NCI-H187 (cell line): ENCODE measurements at places on chromosomes 16 and 17.

GRCh38 chr17:2862197-2862596, 66.0 kb downstream of the RAP1GAP2 start:
- DNase-seq, result no peak

- DNase-seq, result no peak
These were observed 6.2 kb downstream of the FSCN2 start for GRCh38 chr17:81534157-81535006.

DNA sequence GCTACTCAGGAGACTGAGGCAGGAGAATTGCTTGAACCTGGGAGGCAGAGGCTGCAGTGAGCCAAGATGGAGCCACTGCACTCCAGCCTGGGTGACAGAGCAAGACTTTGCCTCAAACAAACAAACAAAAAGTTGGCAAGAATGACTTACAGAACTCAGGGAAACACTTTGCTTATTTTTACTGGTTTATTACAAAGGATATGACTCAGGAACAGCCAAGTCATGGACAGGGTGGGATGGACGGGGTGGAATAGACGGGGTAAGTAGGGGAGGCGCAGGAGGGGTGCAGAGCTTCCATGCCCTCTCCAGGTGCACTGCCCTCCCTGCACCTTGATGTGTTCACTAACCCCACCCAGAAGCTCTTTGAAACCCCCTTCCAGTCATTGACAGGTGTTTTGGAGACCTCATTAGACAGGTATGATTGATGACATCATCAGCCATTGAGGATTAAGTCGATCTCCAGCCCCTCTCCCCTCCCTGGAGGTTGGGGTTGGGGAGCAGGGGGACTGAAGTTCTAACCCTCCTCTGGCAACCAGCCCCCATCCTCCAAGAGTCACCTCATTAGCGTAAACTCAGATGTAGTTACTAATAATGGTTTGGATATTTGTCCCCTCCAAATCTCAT, 41.3 kb upstream of the ZCCHC14 start:
- no peak for DNase-seq

DNA sequence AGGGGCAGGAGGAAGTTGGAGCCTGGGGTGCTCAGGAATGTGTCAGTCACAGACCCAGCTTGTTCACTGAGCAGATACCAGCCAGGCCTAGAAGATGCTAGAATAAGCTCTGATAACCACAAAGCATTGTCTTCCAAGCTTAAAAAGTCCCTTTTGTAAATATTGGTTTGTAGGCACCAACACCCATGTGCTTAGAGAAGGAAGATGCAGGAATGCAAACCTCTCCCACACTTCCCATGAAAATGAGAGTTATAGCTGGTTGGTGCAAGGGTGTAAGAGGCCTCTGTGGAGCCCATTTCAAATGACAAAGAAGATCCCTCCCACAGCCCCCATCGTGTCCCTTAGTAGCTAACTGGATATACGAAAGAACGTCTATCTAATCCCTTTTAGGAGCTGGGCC, 210.3 kb downstream of the C16orf78 start:
- no peak for DNase-seq

DNA sequence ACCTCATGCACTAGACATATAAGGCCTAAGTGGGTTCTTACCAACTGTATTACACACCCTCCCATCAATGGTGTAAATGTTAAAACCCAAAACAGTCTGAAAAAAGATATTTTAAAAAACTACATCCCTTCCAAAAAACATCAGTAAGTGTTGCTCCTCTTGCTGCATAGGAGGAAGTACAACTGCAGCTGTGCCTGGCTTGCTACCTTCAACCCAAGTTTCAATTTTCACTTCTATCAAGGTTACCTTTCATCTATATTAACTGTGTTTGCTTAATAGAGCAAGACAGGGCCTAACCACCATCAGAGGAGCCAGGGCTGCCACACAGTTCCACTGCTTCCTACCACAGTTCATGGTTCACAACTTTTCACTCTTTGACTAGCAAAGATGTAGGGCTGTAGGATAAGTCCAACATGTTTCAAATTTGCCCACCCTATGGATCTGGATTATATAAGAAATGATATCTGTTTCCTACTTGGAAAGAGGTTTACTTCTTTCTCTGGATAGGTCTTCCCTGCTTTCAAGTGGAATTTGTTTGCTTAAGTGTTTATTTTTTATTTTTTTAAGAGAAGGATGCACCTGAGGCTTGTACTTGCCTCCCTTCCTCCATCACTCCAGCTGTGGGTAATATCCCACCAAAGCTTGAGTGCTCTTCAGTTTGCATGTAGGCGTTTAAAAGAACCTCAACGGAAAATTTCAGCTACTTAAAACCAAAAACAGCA, 56.7 kb downstream of the GRB7 start:
- DNase-seq, result peak; percentile 81

DNA sequence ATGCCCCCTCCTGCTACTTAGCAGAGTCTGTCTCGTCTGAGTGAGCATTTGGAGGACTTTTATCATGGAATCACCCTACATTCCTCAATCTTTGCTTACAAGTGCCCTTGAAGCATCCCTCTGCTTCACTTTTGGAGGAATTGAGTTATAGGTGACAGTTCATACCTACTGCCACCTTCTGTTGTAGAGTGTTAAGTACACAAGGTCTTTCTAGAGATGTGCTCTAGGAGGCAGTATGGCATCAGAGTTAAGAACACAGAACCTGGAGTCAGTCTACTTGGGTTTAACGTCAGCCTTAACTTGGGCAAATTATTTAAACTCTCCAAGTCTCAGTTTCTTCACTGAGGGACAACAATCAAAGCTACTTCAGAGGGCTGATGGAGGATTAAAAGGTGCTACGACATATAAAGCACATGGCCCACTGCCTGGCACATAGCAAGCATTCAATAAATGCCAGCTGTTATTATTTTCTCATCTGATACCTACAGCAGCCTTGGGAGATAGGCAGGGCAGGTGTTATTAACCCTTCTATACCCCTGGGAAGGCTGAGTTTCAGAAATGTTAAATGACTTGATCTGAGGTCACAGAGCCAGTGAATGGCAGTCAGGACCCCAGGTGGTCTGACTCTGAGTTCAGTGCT, 62.2 kb downstream of the UTP18 start:
- DNase-seq, result no peak

DNA sequence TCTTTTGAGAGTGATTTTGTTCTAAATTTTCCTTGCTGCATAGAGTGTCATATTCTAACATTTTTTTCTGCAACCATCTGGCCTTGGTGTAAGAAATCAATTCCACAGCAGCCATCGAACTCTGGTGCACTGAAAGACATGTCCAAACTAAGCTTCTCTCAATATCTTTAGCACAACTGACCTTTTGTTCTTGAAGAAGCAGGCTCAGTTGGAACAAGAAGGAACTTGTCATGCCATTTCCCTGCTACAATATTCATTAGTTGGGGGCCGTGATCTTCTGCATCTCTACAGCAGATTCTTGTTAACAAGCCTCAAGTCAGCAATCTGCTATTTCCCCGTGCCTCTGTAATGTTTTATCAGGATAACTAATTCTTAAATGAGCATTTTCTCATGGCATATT, 1305.6 kb downstream of the CDH11 start:
- no peak for DNase-seq

DNA sequence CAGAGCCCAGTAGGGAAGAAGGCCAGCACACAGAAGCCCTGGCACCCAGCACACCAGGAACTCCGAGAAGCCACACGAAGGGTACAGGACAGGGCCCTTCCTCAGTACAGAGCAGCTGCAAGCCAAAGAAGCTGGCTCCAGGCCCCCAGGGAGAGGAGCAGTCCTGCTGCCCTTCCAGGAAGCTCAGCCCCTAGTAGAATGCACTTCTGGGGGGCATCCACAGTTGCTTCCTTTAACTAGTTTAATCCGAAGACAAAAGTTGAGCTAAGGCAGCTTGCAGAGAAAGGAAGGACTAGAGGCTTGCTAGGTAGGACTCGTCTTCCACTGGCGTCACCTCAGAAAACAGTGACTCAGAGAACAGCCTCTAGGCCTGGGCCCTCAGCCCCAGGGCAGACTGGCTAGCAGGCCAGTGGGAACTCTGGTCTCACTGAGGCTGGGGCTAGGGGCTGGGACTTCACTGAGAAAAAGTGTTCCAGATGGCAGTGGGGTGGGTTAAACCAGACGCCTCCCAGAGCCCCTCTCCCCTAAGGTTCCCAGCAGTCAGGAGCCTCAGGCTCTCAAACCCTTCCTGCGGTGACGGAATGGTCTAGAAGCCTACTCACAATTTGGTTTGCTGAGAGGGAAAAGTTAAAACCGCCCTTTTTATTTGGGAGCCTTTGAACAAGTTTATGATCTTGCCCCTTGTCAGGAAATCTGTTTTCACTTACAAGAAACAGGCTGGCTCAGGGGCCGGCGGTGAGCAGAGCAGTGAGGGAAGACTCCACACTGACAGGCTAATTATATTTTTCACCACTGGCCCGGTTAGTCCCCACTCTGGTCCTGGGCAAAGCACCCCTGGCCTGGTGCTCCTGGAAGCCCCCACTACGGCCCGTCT, 41.4 kb downstream of the ACTG1 start:
- no peak for DNase-seq

DNA sequence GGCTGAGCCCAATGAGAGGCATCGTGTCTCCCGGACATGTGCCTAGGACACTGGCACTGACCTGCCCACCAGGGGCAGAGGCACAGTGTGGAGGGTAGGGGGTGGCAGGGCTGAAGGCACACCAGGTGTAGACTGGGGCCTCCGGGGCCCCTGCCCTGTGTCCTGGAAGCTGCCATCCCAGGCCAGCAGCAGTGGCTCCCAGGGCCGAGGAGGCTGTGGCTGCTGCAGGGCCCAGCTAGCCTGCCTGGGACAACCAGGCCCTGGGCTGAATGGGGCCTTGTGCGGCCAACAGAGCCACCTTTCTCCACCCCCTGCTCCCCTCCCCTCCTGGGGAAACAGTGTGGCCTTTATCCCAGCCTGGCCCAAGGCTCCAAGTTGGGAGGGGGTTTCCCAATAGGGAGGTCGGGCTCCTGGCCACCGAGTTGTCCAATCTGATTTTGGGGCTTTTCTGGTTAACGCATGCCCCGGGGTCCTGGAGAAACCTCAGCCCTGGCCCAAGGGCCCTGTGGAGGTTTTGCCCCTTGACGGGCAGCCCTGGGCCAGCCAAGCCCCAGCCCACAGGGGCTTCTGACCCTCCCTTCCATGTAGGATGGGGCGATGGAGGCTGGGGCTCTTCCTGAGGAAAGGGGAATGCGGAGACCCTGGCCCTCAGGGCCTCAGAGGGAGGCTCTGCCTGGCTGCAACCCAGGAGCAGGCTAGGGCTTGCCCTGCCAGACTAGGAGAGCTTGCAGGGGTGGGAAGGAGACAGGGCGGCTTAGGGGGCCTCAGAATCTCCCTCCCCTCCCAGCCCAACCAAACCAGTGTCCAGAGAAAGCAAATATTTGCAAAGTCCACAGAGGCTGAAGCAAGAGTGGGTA, 4.2 kb downstream of the MTSS2 start:
- DNase-seq, result no peak

- DNase-seq, result no peak
These were observed 268.9 kb downstream of the NTN1 start for GRCh38 chr17:9290226-9290613.

GRCh38 chr16:58502217-58502921, 2.4 kb downstream of the NDRG4 start:
- DNase-seq, result no peak

GRCh38 chr17:8867361-8867981, at the start of gene PIK3R6:
PIK3R6 (minus strand) TSS chr17:8867674; CDS start chr17:8849794, 17,880 bp downstream.
- DNase-seq, result no peak

GRCh38 chr17:55702150-55702549, 20.5 kb downstream of the TMEM100 start:
- DNase-seq, result no peak

DNA sequence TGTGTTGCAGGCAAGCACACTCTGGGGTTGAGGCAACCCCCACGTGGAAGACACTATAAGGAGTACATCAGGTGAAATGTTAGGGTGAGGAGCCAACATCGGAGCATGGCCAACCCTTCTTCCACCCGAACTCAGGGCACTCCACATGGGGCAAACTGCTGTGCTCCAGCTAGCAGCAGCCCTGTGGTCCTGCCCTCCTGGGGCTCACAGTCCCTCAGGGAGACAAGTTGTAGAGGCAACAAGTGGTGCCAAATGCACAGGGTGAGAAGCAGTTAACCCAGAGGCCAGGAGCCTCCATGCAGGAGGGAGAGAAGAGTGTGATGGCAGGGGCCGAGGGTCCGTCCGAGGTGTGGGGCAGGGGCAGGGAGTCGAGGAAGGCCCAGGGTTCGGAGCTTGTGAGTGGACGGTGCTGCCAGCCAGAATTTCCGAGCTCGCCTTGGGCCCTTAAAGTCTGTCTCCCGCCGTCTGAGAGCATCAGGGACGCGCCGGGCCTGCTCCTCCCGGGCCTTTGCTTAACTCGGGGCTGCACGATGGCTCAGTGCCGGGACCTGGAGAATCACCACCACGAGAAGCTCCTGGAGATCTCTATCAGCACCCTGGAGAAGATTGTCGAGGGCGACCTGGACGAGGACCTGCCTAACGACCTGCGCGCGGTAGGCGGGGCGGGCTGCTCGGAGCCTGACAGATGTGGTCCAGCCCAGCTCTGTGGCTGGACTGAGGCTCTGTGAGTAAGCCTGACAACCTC, 32.3 kb downstream of the ATPAF2 start:
- no peak for DNase-seq

DNA sequence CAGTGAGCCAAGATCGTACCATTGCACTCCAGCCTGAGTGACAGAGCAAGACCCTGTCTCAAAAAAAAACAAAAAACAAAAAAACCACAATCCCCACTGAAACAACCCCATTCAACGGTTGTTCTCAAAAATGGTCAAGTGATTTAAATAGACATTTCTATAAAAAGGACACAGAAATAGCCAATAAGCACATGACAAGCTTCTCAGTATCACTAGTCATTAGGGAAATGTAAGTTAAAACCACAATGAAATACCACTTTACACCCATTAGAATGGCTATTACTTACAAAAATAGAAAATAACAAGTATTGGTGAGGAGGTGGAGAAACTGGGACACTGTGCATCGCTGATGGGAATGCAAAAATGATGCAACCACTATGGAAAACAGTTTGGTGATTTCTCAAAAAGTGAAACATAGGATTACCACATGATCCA, 26.6 kb upstream of the MYLK3 start:
- DNase-seq, result no peak

- no peak for DNase-seq
These were observed 26.9 kb downstream of the LDHD start for GRCh38 chr16:75089486-75090202.

DNA sequence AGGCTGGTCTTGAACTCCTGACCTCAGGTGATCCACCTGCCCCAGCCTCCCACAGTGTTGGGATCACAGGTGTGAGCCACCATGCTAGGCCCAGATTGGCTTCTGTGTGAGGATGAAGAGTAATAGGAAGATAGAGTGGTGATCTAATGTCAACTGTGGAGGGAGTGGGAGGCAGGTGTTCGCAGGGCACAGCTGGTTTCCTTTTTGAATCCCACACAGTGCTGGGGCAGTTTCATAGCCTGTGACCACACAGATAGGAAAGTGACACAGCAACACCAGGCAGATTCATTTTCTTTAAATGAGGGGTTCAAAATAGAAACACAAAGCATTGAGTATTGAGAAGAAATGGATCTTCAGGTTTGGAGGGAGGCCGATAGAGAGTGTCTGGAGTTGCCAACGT, 540.3 kb downstream of the WWOX start:
- no peak for DNase-seq

DNA sequence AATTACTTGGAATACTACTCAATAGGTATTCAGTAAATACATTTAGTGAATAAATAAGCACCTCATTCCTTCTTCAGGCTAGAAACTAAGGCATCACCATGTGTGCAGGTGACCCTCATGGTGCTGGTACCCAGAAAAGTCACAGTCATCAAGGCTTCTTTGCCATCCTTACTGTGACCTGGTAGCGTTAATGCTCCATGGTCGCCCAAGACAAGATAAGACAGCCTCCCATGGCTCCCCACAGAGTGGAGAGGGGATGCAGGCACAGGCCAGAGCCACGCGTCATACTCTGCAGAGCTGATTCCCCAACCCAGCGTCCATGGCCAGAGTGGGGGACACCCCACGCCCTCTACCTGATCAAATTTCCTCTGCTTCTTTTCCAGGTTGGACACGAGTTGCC, 73.8 kb downstream of the NDE1 start:
- DNase-seq, result no peak
